NCI-H1436 treated with DMSO at 0.1 percent for 48 hours (cell line): ENCODE measurements at places on chromosomes 3 and 15.

- no peak for DNase-seq
These were observed 3.2 kb downstream of the MAPKBP1 start for GRCh38 chr15:41777421-41777973.

DNA sequence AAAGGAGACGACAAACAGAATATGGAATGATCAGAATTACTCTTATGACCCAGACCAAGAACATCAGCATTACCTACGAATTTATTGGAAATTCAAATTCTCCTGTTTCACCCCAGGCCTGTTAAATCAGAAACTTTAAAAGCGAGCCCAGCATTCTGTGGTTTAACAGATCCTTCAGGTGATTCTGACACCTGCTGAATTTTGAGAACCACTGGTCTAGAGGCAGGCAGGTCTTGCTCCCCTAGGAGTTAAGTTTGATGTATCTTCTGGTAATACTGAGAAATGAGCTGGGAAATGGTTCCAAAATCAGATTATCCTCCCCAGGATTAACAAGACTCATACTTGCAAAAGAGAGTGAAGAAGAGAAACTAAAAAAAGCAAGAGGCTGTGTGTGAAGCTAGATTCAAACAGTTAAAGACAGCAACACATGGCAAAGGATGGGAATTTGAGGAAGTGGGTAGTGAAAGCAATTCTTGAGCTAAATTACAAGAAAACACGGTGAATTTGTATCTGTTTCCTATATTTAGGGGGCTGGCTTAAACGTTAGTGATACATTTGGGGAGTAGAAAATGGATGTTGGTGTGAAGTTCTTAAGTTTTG lies 66.0 kb downstream of the FLNB start:
- no peak for DNase-seq

GRCh38 chr3:156150434-156151066 lies 30.2 kb downstream of the KCNAB1 start:
- peak; percentile 14 for DNase-seq

DNA sequence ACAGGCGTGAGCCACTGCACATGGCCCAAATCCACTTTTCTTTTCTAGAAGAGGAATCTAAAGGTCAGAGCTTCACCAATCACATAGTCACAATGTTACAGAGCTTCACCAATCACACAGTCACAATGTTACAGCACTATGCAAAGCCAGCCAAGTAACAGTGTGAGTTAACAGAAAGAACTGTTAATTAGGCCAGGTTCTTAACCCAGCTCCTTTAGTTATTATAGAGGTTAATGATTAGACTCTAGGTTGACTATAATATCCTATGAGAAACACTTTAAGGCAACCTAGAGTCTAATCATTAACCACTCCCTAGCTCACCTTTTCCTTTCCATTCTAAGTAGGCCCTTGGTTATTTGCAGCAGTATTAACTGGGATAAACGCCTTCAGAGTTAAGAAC lies 54.0 kb downstream of the TASOR start:
- no peak for DNase-seq

DNA sequence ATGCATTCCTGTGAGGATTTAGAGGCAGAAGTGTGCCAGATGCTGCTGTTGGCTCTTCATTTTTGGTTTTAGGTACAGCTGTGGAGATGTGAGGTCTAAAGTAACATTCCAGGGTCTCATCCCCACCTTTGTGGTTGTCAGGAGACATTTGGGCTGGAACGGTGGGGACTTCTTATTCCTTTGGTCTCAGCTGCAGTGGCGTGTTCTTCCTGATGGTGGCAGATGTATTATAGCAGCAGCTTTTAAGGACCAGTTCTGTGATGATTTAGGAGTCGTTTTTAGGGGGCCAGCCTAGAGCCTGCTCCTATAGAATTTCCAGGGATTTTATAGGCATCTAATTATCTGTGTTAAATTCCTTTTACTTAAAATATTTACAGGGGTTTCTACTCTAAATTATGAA lies 221.0 kb upstream of the EOMES start:
- no peak for DNase-seq

- no peak for DNase-seq
These were observed 70.4 kb upstream of the SETMAR start for GRCh38 chr3:4232798-4233197.

DNA sequence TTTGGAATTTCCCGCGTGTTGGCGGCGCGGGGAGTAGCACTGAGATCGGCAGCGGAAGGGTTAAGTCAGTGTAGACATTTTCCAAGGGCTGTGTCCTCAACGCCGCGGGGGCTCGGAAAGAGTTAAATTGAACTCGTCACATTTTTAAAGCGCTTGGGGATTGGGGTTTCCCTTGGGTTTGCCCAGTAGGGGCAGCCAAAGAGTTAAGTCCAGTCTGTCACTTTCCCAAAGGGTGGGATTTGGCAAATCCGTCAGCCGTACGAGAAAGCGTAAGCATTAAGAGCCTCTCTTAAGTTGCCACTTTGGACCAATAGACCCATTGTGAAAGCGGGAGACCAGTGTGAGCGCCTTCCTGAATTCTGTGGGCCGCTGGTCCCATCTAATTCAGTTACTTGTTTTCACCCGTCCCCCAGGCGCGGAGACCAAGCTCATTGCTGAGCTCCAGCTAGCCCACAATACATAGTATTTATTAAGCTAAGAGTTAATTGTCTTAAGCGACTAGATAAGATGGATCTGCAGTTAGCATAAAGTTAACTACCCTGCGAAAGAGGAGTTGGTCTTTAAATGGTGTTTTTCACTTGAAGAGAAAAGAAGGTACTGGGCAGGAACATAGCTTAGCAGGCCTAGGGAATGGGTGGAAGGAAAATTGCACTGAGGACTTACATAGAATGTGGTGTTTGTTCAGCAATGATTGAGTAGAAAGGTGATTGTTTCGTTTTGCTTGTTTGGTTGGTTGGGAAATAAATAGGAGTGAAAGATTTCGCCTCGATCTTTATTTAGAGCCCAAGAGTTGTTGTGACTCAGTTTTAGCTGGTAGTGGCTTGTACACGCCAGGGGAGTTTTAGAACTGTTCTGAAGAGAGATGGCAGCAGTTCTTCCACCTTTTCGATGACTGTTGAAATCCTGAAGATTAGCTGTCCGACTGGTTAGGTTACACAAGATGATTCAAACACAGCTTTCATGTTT lies 932 bp downstream of the ARL8B start:
- no peak for DNase-seq

- DNase-seq = no peak
These were observed 47.5 kb downstream of the PRTG start for GRCh38 chr15:55695432-55695831.

DNA sequence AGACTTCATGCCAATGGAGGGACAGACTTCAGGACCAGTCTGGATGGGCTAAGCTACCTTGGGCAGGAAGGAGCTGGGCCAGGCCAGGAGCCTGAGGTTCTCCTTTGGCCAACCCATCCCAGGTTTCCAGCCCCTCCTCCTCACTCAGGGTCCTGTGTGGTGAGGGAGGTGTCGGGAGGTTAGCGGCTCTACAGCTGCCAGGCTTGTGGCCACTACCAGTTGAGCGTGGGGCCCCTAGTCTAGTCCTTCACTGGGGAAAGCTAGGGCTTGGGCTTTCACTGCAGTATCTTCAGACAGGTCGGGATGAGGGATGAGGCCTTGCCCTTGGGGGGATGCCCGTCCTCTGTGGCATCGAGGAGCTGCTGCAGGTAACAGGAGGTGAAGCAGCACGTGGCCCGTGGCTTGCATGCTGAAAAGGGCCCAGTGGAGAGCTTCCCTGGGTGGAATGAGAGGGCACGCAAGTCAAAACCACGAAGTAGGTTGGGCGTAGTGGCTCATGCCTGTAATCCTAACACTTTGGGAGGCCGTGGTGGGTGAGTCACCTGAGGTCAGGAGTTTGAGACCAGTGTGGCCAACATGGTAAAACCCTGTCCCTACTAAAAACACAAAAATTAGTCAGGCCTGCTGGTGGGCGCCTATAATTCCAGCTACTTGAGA lies 8.5 kb upstream of the FANCD2 start:
- DNase-seq = no peak

DNA sequence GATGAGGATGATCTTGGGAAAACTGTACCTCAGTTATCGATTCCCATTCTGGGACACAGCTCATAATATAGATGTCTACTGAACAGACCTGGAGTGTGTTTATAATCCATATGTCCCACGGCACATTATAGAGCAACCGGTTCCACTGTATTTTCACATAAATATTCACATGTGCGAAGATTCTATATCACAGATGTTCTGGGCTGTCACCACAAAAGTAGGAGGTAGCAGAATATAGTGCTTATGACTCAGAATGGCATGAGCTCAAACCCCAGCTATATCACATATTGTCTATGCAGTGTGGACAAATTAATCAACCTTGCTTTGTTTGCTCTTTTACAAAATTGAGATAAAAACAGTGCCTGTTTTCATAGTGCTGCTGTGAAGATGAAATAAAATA lies 640.3 kb upstream of the ADAMTS9 start:
- no peak for DNase-seq

- DNase-seq = no peak
These were observed 1042.9 kb downstream of the ROBO1 start for GRCh38 chr3:78724859-78725258.

GRCh38 chr3:172702256-172702655 lies 8.6 kb downstream of the NCEH1 start:
- DNase-seq = no peak

DNA sequence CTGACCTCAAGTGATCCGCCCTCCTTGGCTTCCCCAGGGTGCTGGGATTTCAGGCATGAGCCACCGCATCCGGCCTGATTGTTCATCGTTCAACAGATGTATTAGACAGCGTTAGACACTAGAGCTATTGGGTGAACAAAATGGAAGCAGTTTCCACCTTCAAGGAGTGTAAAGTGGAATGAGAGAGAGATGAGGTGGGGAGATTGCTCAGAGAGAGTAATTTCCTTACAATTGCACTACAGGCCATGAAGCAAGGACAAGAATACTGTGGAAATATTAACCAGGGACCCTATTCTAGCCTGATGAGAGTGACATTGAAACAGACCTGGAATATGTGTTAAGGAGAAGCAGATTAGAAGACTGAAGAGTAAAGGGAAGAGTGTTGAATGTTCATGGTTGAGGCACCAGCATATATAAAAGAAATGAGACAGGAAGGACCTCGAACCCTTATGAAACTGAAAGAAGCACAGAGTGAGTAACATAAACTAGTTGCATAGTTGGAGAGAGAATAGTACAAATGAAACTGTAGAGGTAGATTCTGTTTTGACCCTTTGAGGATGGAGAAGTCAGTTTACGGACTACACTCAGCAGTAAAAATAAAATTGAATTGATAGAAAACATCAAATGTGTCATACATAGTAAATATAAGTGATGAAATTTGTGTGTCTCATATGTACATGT lies 7.2 kb downstream of the RTF1 start:
- no peak for DNase-seq

- DNase-seq = no peak
These were observed 3.0 kb upstream of the TFDP2 start for GRCh38 chr3:142152384-142152783.

DNA sequence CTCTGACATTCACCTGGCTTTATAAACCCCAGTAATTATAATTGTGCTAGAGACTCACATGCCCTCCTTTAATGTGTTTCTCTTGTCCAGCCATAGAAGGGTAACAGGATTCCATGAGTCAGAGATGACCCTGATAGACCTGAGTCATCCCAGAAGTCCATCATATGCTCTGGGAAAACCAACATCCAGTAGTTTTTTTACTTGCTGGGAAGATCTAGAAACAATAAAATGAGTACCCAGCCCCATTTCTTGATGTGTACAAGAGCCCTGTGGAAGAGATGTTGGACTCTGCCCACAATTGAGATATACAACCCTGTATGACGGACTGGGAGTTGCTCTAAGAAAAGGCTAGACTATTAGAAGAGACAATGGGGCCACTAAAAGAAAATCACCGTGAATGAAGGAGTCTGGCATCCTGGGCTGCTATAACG lies 22.4 kb upstream of the THUMPD3 start:
- DNase-seq = no peak

- no peak for DNase-seq
These were observed 682.1 kb upstream of the CFAP20DC start for GRCh38 chr3:59731943-59732342.

DNA sequence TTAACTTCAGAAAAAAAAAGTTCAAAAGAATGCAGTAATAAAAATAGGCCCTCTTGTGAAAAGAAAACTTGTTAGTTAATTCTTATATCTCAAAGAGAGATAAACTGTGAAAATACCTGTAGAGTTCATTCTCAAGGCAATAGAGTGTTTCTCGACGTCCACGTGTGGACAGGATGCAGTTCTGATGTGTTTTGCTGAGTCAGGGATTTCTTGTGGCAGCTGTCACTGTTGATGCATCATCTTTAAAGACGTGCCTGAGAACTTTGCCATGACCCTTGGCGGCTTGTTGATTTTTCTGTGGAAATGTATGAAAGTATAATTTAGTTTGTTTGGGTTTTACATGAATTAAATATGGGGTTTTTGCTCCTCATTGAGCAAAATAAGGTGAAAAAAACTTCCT lies 702.2 kb downstream of the NLGN1 start:
- no peak for DNase-seq
